ENCODE measurements at places on chromosomes 6 and 20.

- DNase-seq: no peak
Measured at GRCh38 chr20:13856354-13856753, 71.5 kb downstream of the NDUFAF5 start.

GRCh38 chr20:51959066-51959542 lies 156.8 kb upstream of the SALL4 start:
- no peak for DNase-seq

DNA sequence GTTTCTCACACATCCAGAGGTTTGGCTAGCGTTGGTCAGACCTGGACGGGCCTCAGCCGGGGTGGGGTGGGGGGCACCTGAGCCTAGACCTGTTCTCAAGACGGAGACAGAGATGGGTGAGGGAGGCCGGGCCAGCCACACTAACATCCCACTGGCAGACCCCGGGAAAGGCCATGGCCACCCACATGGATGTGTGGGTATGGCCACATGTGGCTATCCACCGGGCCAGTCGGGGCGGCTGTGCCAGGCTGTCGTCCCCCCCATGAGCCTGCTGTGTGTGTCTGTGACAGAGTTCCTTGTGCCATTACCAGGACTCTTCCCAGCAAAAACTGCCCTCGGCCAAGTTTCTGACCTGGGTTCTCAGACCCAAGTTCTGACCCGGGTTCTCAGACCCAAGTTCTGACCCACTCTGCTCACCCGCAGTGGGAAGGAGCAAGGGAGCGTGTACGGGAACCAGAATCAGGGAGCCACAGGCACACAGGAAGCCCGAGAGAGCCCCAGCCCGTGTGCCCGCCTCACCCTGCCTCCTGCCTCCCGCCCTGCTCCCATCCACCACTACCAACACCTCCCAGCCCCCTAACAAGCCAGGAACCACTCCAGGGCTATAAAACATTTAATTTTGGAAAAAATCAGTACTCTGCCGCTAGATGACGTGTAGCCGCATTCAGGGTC lies 255.5 kb downstream of the TAF4 start:
- DNase-seq: no peak

DNA sequence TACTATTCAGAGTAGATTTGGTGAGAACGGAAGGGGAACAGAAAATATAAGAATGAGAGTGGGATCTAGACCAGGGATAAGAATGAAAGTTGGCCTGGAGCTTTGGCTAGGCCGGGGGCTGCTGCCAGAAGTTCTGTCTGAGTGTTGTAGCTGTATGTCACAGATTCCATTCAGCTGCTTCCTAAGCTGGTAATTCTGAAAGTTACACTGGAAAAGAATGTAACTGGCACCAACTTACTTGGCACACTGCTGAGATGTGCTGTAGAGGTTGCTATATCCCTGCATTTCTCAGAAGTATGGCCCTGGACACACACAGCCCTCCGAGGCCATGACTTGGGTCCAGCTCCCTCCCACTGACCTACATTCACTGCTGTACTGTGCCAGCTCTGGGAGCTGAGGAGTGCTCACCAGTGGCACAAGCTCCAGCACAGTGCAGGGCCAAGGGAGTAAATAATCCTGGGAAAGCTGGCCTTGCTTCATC lies 25.8 kb upstream of the TMEM217 start:
- peak; percentile 59 for DNase-seq

GRCh38 chr6:34305982-34306708 lies 57.3 kb upstream of the SMIM29 start:
- peak; percentile 70 for DNase-seq

DNA sequence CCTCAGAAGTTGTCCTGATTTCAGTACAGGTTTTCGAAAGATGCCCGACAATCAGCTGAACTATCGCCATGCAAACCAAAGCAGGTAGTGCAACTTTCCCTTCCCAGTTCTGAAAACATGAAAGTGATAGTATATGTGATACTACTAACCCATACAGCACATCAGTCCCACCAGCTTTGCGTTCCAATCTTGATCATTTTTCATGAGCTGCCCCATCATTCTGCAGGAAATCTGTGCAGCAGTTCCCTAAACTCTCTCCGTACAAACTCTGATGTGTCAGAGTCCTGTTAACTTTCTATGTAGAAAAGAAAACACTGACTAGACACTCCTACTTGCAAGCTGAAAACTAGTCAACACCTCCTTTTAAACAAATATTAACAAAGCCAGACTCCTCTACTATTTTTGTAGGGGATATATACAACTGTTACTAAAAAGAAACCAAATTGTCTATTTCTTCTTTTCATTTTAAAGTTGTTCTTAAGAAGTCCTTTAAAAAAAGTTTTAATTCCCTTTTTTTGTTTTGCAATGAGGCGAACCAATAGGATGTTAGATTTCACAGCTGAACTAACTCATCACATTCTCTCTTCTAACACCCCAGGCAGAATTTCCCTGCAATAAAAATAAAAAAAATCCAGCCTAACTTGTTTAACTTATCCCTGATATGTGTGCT lies 99.6 kb upstream of the DST start:
- DNase-seq: no peak

GRCh38 chr20:33211817-33212424 lies 5.2 kb upstream of the BPIFA3 start:
- DNase-seq: no peak

GRCh38 chr6:74768120-74768519 lies 437.7 kb downstream of the COL12A1 start:
- no peak for DNase-seq

DNA sequence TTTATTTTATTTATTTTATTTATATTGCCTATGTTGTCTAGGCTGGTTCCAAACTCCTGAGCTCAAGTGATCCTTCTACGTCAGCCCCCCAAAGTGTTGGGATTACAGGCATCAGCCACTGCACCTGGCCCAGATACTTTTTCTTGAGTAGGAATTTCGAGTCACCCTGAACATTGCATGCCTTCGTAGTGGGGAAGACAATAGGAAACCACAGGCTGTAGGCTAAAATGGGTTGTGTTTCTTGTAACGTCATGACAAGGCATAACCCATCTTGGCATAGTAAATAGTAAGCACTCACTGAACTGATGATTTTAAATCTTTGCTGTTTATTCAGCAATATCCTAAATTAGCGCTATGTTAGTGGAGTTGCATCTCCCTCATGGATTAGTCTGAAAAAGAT lies 34.9 kb downstream of the PTPN1 start:
- DNase-seq: no peak

- no peak for DNase-seq
Measured at GRCh38 chr20:23020230-23021018, 14.7 kb upstream of the SSTR4 start.

GRCh38 chr6:42766163-42766670 lies 15.6 kb upstream of the BICRAL start:
- DNase-seq: no peak

All from heart right ventricle (tissue), 16 donors.